ENCODE measurements at places on chromosomes 3 and 15. TPM values are rescaled to one million over a fixed set of nuclear protein-coding genes. Genes with fewer than 3 reads are reported as not detected.

DNA sequence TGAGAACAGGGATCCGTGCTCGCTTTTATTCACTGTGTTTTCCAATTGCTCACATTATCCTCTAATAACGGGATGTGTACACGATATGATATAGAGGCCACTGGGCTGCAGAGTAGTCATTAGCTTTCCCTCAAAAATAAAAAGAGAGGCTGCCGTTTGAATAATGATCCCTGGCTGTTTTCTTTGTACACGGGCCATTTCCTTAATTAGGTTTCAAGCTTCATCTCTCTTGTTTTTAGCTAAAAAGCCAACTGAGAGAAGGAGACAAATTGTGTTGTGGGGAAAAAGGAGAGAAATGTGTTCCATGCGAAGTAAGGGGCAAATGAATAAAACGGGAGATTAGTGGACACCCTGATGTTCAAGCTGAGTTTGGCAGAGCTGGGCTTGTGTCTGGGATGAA is 174.2 kb downstream of the CACNA2D3 start:
- DNase-seq, result no peak
- no peak overlapping the region for H3K4me3 ChIP-seq
- H3K27ac ChIP-seq, result no peak overlapping the region
- no peaks in the 10 kb centered on the region for H3K4me1 ChIP-seq
- no peaks in the 10 kb centered on the region for H3K27me3 ChIP-seq

- DNase-seq, result no peak
- H3K36me3 ChIP-seq, result no peaks in the 10 kb centered on the region
- H3K27ac ChIP-seq, result no peak overlapping the region
Observed at GRCh38 chr3:13095408-13095937, 22.2 kb upstream of the IQSEC1 start.

GRCh38 chr15:57198654-57199291 is 177.5 kb upstream of the CGNL1 start:
- peak; percentile 44 for DNase-seq
- no peaks in the 10 kb centered on the region for H3K36me3 ChIP-seq
- no peak overlapping the region for H3K27ac ChIP-seq
- no peaks in the 10 kb centered on the region for H3K27me3 ChIP-seq
- H3K4me3 ChIP-seq, result no peak overlapping the region

DNA sequence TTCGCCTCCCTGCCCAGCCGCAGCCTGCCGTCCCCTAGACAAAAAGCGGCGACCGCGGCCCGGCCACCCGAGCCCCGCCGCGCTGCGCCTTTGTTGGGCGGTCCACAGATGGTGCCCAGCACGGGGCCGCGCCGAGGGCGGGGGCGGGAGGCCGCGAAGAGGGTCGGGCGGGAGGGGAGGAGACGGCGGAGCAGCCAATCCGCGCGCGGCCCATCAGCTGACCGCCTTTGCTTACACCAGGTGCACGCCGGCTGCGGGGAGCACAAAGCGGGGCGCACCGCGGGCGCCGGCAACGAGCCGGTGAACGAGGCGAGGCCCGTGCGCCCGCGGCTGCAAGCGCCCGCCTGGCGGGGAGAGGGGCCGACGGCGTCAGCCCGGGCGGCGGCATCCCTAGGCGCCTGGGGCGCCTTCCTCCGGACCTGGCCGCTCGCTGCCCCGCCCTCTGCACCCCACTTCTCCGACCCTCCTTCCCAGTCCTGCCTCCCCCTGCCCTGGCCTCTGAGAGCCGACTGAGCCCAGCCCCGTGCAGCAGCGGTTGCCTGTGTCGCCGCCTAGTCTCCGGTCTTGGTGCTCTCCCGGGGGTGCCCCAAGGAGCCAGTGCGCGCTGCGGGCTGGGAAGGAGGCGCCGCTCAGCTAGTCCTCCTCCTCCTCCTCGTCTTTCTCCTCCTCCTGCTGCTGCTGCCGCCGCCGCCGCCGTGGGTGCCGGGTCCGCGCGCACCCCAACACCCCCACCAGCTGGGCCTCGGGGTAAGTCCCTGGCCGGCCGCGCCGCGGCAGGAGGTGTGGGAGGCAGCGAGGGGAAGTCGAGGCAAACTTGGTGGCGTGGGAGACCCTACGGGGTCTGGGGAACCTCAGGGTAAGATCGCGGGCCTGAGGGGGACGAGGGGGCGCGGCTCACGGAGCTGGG is at the start of gene LRRN1:
Gene LRRN1, plus strand, starts transcription at position 259 of the 907 bp plus-strand sequence. CDS start 45,211 bp downstream, outside the sequence.
- DNase-seq, result peak; percentile 94
- no peaks in the 10 kb centered on the region for H3K27me3 ChIP-seq
- H3K4me1 ChIP-seq, result peaks cover 10% of the 10 kb centered on the region
- H3K36me3 ChIP-seq, result no peaks in the 10 kb centered on the region
- peak within 1 kb of the TSS; percentile 34 for H3K27ac ChIP-seq

- H3K36me3 ChIP-seq, result no peaks in the 10 kb centered on the region
- H3K4me1 ChIP-seq, result peaks cover 17% of the 10 kb centered on the region
- H3K27ac ChIP-seq, result no peak overlapping the region
- H3K27me3 ChIP-seq, result no peaks in the 10 kb centered on the region
Observed at GRCh38 chr15:75460646-75461045, 9.2 kb upstream of the SIN3A start.

DNA sequence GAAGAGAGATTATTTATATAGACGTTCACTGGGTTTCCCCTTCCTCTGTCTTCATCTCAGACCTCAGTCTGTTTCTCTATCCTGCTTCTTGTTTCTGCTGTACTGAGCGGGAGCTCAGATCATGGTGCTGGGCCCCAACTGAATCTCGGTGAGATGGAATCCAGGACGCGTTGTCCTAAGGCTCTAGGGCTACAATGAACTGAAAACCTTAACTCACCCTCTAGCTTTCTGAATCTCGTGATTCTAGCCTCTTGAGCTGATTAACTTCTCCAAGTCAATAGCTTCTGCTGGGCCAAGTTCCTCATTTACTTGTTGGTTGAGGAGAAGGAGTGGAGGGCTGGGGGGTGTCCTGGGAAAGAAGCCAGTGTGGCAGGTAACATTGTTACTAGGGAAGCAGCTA is 32.7 kb upstream of the MAP3K13 start:
- no peaks in the 10 kb centered on the region for H3K36me3 ChIP-seq
- no peaks in the 10 kb centered on the region for H3K27me3 ChIP-seq
- DNase-seq, result no peak

GRCh38 chr15:60583946-60584345 is 105.0 kb upstream of the ICE2 start:
- peak overlapping the region; percentile 46 for H3K27ac ChIP-seq
- H3K36me3 ChIP-seq, result no peaks in the 10 kb centered on the region

- peaks cover 12% of the 10 kb centered on the region for H3K4me1 ChIP-seq
- H3K4me3 ChIP-seq, result no peak overlapping the region
- peak; percentile 67 for DNase-seq
- H3K36me3 ChIP-seq, result no peaks in the 10 kb centered on the region
Observed at GRCh38 chr15:62483814-62484213, 318.7 kb upstream of the C2CD4B start.

DNA sequence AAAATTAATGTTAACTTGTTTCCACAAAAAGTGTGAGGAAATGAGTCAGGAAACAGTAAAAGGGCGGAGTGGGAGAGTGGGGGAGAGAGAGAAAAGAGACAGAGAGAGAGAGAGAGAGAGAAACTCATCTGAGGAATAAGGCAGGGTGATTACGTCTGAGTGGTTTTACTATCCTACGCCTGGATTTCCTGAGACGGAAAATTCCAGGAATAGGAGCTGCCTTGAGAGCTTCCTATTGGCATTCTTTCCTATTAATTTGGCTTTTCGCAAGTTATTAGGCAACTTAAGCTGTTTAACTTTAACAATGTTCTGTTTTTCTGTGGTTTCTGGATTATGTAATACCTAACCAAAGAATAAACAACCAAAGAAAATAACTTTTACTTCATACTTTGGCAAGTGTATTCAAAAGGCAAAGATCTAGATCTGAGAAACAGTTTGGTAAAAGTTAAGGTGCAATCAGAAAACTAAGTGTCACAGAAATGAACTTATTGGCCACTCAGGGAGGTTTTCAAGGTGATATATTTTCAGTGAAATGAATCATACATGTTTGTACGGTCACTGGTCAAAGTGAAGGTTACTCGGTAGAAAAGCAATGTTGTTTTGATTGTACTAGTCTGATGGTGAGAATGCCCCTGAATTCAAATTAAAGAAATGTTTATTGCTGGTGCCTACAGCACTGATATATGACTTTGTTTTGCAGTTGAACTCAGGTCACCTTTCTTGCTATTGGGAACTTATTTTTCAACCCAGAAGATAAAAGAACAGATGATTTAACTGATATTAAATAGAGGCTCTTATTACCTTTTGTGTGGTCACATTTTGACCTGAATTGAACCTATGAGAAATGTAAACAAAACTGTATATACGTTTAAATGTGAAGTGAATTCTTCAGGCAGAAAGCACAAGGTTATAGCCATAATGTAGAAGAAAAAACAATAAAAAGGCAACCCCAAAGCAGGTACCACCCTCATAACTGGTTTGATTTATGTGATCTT is 39.9 kb upstream of the TNFSF10 start:
- H3K27me3 ChIP-seq, result no peaks in the 10 kb centered on the region
- peak; percentile 61 for DNase-seq
- peak overlapping the region; percentile 59 for H3K27ac ChIP-seq
- peak overlapping the region; percentile 14 for H3K4me3 ChIP-seq

- H3K27ac ChIP-seq, result no peak overlapping the region
- no peak overlapping the region for H3K4me3 ChIP-seq
- H3K4me1 ChIP-seq, result no peaks in the 10 kb centered on the region
- no peaks in the 10 kb centered on the region for H3K36me3 ChIP-seq
Observed at GRCh38 chr15:24734396-24734795, 58.8 kb downstream of the NPAP1 start.

DNA sequence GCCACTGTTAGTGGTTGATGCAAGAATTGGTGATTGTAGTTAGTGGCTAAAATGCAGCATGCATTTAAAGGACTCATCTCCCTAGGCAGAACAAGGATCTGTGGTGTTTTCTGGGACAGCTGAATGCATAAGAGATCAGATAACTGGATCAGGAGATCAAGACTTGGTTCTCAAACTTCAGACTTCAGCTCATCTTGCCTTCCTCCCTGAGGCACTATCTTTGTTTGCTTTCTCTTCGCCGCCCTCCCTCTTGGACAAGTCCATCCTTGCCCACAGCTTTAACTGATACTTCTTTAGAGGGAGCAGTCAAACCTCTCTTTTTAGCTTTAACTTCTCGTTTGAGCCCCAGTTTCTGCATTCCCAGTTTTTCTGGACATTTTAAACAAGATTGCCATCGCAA is 195.4 kb upstream of the TPRG1 start:
- no peaks in the 10 kb centered on the region for H3K27me3 ChIP-seq
- DNase-seq, result no peak
- H3K4me3 ChIP-seq, result no peak overlapping the region
- no peaks in the 10 kb centered on the region for H3K4me1 ChIP-seq
- peak overlapping the region; percentile 5 for H3K27ac ChIP-seq
- H3K36me3 ChIP-seq, result no peaks in the 10 kb centered on the region

DNA sequence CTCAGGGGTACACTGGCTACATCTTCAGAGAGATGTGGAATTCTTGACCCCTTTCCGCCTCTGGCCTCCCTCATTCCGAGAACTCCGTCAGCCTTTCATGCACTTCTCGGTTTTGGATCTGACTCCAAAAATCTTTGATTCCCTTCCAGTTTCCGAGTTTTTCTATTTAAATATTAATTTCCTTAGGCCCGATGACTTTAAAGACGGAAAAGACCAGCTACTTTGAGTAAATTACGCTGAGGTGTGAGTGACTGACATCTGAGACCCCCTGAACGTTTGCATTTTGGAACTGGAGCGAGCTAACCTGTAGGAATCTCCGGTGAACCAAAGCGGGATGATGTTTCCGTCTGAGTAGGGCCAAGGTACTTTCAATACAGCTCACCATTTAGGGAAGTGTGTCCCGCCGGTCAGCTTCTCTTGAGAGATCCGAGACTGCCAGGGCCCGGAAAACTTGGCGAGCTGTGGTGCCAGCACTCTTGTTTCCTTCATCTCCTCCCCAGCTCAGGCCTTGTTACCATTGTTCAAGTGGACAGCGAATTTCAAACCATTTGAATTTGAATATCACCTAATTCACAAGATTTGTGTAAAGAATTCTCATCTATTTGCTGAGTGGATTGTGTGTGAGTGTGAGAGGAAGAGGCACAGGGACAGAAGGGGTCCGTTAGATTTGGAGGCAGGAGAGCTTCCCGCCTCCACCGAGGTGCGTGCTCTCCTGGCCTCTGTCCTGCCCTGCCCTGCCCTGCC is 5.4 kb downstream of the SOX14 start:
- H3K27me3 ChIP-seq, result peaks cover 41% of the 10 kb centered on the region
- H3K36me3 ChIP-seq, result no peaks in the 10 kb centered on the region
- H3K4me1 ChIP-seq, result peaks cover 74% of the 10 kb centered on the region
- no peak overlapping the region for H3K4me3 ChIP-seq

DNA sequence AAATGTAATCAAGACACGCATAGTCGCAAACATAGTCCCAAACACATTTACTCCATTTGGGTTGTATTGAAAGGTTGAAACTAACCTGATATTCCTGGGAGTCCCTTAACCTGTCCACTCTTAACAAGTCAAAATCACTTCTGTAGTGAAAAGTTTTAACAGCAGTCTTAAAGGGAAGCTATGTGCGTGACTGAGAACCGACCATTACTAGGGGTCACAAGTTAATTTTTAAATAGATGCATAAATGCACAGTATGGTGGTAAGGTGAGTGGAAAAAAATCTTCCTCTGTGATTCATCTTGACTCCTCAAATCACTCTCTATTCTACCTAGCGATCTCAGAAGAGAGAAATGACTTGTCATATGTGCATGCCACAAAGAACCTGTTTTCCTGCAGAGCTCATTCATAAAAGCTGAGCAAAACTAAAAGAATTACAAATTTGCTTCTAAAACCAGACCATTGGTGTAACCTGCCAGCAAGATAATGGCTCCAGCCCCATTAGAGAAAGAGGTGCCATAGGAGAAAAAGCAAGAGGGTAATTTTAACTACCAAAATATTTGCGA is 4.8 kb downstream of the GPR15 start:
- DNase-seq, result no peak
- H3K4me1 ChIP-seq, result no peaks in the 10 kb centered on the region
- no peak overlapping the region for H3K27ac ChIP-seq
- H3K4me3 ChIP-seq, result no peak overlapping the region
- H3K36me3 ChIP-seq, result no peaks in the 10 kb centered on the region
- H3K27me3 ChIP-seq, result no peaks in the 10 kb centered on the region

The CP gene
- total RNA-seq, result 0.73 TPM

The FSIP1 gene
- 7.0 TPM for total RNA-seq

The LYZL4 gene
- not detected for total RNA-seq

The CD200R1L gene
- total RNA-seq, result not detected

The RPL39L gene
- total RNA-seq, result 3.5 TPM

The ESYT3 gene
- total RNA-seq, result 2.8 TPM

The CYP11A1 gene
- total RNA-seq, result not detected

The CA12 gene
- 1.8 TPM for total RNA-seq

Measured in stomach (tissue), 19 donors.